Activated T-cell treated with anti-CD3 and anti-CD28 coated beads for 1 hour (primary cell): ENCODE measurements at places on chromosomes 7 and 10.

DNA sequence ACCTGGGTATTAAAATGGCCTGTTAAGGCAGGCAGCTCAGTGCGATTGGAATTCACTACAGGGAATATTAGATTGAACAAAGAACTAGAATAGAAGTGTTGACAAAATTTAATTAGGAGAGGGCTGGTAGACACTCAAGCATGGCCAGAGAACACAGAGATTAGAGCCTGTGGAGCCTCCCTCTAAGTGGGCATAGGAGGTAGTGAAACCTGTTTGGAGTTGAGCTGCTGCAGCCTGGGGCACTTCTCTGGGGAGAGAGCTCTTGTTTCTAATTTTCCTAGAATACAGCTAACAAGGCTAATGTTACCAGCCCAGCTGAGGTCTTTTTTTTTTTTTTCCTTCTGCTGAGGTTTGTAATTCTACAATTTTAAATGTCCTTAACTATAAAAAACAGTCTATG is 46.4 kb downstream of the TMEM168 start:
- no peak for DNase-seq

DNA sequence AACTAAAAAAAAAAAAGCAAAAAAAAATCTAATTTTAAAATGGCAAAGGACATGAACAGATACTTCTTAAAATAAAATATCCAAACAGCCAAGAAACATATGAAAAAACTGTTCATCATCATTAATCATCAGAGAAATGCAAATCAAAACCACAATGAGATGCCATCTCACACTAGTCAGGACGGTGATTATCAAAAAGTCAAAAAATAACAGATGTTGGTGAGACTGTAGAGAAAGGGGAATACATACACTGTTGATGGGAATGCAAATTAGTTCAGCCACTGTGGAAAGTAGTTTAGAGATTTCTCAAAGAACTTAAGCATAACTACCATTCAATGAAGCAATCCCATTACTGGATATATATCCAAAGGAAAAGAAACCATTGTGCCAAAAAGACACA is 30.2 kb downstream of the COBL start:
- DNase-seq = no peak

DNA sequence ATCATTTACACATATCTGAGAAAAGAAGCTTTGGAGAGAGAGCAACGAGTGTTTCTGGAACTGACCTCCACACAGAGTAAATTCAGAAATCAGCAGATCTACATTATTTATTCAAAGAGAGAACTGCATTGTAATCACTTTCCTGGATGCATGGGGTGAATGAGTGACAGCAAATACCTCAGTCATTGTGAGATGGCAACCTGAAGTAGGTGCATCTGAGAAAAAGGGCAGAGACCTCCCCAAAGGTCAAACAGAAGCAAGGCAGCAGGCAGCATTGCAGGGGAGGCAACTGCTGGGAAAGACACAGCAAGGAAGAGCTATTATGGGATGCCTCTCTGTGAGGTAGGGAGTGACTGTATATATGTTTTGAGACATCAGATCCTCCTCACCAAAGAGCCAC is 26.5 kb upstream of the SMIM30 start:
- DNase-seq = no peak

GRCh38 chr7:7554021-7554432 is 12.7 kb upstream of the MIOS start:
- DNase-seq = no peak

DNA sequence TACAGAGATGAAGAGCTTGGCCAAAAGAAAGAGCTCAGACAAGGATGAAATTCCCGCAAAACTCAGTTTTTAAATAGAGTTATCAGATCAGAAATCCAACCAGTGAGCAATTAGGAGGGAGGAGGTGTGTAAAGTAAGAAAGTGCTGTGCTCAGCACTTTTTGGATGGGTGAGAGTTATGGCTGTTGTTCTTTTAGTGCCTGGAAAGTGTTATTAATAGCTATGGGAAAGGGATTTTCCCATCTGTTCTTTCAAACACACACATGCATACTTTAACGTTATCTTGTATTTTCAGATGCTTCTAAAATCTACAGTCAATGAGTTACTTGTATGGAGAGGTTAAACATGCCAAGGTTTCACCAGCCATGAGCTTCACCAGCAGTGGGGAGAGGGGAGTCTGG is 107.3 kb upstream of the TMEM72 start:
- DNase-seq = no peak

DNA sequence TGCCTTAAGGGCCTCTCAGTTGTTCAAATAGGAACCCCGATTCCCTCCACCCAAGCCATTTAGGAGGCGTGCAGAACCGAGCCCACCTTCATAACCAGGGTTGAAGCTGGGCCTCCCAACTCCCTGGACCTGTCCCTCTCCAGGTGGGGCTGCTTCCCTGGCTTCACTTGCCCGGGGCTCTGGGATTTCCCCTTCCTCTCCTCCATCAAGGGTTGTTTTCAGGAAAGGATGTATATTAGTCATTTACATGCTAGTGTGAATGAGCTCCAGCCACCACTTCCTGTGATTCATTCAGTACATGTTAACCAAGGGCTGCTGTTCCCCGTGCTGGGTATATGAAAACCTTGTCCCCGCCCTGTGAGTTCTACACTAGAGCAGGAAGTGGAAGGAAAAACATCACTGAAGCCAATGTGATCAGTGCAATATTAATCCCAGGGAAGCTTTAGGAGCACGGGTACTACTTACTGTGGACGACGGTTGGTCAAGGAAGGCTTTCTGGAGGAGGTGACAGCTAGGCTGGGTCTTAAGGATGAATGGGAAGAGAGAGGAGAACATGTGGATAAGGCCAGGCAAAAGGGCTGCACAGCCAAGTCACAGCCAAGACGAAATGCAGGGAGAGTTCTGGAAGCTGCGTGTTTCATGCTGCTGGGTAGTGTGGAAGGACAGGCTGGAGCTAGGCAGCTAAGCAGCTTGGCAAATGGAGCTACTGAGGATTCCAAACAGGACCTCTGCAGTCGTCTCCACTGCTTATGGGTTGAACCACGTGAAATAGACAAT is 150.1 kb upstream of the SHH start:
- no peak for DNase-seq

DNA sequence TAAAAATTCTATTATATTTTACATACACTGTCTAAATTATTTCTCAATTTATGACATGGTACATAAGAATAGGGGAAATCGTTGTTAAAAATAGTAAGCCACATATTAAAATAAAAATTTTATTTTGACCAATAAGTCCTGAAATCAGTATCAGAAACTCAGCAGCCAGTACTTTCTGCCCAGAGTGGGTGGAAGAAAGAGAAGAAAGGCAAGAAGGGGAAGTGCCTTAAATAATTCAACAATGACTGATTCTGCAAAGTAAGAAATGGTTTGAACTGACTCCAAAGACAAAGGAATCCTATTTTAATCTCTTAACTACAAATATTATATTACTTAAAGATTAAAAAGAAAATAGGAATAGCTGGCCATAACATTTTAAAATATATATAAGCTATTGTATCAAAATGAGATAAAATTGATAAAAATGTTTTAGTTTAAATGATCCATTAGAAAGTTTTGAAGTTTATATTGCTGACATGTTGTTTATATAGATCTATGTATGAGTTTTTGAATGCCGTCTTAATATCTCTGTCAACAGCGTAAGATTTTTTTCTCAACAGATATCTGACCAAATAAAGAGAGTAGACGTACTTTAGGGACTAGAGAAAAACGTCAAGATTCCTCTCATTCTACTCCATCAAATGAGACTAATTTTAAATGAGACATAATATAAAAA is 30.2 kb upstream of the NRCAM start:
- DNase-seq = no peak

DNA sequence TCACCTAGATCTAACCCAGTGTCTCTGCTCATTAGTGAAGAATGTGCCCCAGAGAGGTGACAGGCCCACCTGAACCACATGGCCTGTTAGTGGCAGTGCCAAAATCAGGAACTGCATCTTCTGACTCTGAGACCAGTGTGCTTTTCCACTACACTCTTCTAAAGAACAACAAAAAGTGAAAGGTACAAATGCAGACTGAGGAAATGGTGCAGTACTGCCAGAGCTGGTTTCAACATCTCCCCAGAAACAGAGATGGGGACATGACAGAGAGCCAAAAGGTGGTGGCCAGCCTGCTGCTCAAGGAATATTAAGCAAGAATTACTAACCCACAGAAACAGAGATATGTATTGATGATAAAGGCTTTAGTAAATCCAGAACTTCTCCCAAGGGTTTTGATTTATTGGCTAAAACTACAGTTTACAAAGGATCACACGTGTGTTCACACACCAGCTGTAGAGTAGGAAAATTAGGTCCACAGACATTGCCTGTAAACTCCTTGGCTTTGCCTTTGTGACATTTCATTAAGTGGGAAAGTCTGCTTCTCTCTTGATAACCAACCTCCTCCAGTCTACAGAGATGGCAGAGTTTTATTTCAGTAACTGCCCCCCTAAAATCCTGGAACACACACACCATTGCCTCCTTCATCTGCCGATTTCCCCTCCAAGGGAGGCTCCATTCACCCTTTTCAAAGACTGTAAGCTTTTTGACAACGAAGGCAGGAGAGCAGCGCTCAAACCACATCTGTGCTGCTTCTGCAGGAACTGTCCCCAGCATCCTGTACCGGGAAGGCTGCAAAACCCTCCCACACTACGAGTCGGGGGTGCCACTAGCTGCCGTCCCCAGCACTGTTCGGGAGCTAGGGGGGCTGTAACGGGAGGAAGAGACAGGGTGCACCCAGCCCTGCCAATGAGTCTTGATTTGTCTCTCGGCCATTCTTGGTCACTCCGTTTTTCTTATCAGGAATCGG is 29.8 kb downstream of the GSDME start:
- DNase-seq = no peak
